ENCODE measurements at places on chromosomes 16 and 17.

GRCh38 chr16:8828541-8829165 lies 31.0 kb downstream of the PMM2 start:
- DNase-seq, result no peak

DNA sequence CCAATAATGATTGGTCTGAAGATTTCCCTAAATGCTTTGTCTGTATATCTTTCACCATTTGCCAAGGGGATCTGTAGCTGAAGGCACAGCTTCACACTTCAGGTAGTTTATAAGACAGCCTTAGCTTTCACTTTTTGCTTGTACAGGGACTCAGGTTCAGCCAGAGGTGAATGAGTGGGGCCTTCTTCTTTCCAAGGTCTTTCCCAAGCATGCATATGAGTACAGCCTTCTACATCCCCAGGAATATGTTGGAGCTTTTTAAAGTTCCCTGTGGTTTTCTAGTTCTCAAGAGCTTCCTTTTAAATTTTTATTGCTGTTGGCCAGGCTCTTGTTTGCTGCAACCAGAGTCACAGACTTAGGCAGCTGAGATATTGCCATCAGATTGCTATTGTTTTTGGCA lies 17.9 kb upstream of the SPDYE4 start:
- DNase-seq, result no peak

GRCh38 chr17:75913537-75914210 lies 9.0 kb upstream of the MRPL38 start:
- no peak for DNase-seq

DNA sequence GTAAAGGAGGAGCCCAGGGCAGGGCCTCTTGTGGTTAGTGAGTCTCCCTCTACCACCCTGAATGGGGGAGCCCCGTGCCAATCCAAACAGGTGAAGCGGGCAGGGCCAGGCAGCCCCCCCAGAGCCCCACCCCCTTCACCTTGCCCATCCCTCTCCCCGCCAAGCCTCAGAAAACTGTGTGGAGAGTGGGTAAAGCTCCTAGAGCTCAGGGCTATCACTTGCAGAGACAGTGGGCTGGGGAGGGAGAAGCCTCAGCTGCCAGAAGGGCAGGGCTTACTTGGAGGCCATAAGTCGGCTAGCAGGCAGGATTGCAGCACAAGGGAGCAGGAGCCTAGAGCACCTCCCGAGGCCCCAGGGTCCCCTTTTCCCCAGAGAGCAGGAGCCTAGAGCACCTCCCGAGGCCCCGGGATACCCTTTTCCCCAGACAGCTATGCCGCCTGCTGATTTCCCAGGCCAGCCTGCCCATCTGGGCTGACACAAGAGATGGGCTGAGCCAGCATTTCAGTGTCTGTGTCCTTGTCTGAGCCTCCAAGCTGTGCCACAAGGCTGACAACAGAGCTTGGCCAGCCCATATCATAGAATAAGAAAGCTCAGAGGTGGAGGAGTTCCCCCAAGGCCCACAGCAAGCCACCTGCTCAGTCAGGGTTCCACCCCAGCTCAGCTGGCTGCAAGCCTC lies 6.7 kb upstream of the KRT14 start:
- DNase-seq, result no peak

DNA sequence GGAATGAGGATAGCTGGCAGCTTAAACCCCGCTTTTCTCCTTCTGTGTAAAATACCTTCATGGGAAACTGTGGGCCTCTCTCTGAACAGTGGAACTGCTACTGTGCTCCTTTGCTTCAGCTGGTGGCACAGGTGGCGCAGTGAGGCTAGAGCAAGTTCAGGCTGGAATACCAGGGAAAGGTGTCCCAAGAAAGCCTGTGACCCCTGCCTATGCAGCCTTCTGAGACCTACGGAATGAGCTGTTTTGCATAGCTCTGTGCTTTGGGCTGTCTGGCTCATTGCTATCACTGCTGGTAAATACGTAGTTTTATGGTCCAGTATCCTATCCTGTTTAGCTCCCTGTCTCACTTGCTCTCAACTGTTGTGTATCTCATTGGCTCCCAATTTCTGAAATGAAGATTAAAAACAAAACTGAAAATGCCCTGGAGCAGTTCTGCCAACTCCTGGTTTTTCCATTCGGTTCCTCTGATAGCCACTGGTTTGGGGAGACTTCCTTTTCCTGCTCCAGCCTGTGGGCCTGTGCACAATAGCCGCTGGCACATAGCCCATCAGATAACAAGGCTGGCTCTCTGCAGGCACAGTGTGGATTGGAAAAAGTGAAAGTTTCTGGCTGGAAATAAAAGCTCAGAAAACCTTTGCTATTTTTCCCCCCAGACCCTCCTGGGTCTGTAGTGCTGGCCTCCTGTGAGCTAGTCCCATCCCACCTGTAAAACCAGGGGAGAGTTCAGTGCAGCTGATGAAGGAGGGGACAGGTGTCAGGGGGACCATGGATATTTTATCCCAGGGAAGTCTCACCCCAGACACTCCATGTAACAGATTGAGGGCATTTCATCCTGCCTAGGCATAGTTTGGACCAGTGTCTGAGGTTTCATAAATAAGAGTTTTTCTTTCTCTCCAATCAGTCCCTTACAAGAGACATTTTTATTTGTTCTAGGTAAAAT lies 24.0 kb downstream of the LIMD2 start:
- DNase-seq, result peak; percentile 29

GRCh38 chr16:88853325-88853941 lies 3.3 kb downstream of the GALNS start:
- no peak for DNase-seq

DNA sequence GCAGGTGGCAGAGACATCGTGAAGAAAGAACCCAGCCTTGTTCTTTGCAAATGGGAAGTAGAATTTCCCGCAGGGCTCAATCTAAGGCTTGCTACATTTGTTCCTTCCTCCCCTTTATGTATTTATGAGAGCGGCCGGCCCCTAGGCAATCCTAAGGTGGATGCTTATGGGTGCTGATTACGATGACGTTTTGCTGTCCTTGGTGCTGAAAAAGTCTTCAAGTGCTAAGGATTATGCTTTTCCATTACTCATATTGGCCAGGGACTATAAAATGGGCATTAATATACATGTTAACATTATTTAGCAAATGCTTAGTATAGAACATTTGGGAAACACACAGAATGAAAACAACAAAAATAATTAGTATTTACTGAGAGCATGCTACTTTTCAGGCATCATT lies 313.3 kb upstream of the XYLT1 start:
- no peak for DNase-seq

DNA sequence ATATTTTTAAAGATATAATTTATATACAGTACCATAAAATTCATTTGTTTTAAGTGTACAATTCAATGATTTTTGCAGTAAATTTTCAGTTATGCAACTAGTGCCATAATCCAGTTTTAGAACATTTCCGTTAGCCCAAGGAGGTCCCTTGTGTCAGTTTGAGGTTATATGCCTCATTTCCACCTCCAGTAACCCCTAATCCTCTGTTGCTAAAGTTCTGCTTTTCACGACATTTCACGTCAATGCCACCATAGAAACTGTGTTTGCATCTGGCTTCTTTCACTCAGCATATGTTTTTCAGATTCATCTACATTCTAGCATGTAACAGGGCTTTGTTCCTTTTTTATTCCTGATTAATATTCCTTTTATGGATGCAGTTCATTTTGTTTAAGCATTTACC lies 42.4 kb upstream of the NUDT7 start:
- no peak for DNase-seq

GRCh38 chr17:58339755-58340404 lies 11.3 kb upstream of the TSPOAP1 start:
- DNase-seq, result no peak

DNA sequence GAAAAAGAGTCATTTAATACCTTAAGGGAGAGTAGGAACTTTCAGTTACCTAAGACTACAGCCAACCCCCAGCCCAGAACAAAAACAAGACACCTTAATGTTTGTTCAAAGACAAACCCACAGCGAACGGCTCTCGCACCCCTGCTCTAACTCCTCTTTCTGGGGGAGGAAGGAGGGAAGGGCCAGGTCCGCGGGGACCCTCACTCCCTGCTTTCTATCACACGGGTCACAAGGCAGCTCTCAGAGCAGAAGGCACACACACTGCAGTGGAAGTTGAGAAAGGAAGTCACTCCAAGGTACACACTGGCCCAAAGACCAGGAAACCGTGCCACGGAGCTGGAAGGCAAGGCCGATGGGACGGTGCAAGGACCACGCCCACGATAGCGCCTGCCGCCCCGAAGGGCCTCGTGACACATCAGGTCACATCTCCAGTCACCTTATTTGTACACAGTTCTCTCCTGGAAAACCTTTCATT lies 10.0 kb downstream of the LITAFD start:
- DNase-seq, result no peak

DNA sequence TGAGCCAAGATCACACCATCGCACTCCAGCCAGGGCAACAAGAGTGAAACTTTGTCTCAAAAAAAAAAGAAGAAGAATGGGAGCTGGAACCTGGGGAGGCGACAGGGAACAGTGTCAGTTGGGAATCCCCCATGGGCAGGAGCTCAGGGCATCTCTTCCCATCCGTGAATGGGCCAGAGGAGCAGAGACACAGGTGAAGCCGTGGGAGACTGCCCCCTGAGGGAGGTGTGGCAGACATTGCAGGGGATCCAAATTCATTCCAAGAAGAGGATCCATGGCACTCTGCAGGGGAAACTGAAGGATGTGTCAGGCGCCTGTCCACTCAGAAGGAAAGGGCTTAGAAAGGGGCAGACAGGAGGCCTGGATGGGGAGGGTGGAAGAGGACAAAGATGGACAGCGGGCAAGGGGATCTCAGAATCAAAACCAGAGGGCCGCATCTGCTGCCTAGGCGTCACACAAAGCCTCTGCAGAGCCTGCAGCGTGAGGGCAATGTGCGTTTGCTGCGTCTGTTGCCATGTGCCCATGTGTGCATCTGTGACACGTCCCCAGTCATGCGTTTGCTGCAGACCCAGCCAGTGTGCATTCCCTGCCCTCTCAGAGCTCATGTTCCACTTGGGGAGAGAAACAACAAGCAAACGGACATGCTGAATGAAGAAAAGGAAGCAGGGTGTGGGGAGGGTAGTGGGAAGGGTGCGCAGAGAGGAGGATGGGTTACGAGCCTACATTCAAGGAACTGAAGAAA lies 30.6 kb upstream of the TNRC6C start:
- DNase-seq, result no peak

DNA sequence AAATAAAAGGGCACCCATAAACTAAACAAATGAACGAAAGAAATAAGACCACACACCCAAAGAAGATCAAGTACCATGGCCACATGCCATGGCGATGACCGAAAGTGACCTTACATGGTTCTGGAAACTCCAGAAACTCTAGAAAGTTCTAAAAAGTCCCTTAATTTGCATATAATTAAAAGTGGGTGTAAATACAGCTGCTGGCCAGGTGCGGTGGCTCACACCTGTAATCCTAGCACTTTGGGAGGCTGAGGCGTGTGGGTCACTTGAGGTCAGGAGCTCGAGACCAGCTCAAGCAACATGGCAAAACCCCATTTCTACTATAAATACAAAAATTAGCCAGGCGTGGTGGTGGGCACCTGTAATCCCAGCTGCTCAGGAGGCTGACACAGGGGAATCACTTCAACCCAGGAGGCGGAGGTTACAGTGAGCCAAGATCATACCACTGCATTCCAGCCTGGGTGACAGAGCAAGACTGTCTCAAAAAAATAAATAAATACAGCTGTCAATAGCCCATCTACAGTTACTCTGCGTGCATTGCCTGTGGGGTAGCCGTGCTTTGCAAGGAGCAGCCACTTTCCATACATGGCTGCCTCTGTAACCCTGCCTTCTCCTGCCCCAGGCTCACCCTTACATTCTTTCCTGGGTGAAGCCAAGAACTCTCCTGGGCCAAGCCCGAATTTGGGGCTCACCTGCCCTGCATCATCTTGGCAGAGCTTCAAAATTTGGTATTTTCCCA lies 7.2 kb upstream of the ZNF778 start:
- no peak for DNase-seq

GRCh38 chr16:70749006-70749678 lies 51.8 kb downstream of the VAC14 start:
- peak; percentile 6 for DNase-seq

DNA sequence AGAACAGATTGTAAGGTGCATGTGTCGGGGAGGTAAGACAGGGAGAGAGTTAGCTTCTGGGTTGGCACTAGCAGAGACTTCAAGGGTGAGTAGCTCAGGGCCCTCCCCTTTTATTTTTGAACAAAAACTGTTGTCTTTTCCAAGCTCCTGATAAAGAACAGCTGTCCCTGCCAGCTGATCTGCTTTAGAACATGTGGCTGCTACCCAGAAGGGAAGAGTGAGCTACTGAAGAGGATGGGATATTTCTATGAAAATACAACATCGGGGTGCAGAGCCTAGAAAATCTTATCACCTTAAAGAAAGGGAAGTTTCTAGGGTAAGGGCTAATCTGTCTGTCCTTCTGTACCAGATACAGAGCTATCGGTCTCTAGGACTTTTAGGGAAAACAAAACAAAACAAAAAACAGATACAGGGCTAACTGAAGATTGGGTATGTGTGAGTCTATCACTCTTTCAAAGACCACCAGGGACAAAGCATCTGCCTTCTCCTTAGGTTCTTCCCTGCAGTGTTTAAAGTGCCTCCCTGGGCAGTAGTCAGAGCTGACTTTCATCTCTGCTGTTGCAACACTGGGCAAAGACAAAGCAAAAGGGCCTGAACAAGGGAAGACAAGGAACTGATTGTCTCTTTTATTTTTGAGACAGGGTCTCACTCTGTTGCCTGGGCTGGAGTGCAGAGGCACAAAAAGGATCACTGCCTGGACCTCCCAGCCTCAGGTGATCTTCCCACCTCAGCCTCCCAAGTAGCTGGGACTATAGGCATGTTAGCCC lies 5.0 kb upstream of the DHRS13 start:
- no peak for DNase-seq

GRCh38 chr17:19238167-19238505 lies 970 bp downstream of the EPN2 start:
- DNase-seq, result peak; percentile 41

DNA sequence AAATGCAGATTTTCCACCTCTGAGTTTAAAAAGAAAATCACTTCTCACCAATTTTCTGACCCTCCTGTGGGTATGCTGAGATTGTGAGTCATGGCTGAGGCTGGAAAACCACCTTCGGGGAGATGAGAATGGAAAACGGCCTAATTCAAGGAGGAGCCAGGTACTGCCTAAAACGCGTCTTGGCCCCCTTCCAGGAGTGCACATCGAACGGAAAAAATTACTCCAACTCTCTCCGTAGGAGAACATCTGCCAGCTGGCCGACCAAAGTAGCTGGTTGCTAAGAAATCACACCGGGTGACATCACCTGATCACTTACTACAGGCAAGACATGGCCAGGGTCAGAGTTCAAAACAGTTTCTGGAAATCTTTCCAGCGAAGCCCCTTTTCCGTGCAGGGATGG lies 107.6 kb downstream of the ZNF423 start:
- DNase-seq, result no peak

DNA sequence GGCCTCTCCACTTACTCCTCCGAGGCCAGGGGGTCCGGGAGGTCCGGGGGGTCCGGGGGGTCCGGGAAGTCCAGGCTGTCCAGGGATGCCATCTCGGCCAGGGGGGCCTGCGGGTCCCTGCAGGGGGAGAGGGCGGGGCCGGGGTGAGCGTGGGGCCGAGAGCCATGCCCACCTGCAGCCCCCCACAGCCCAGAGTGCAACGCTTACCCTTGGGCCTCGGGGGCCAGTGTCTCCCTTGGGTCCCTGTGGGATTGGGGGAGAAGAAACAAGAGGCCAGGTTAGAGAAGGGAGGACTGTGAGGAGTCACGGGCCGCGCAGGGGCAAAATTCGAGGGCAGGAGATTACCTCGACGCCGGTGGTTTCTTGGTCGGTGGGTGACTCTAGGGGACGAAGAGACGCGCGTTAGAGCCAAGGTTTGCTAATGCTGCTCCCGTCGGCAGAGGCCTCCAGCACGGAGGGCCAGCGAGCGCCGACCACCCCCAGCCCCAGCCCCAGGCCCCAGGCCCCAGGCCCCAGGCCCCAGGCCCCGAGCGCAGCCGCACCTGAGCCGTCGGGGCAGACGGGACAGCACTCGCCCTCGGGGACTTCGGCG lies 2.1 kb downstream of the COL1A1 start:
- DNase-seq, result no peak

GRCh38 chr16:88331989-88332920 lies 50.5 kb upstream of the ZNF469 start:
- no peak for DNase-seq
